8988T (cell line): ENCODE measurements at places on chromosomes 2 and 18.

GRCh38 chr2:219127037-219127635 is 33.5 kb downstream of the NHEJ1 start:
- no peak for DNase-seq

DNA sequence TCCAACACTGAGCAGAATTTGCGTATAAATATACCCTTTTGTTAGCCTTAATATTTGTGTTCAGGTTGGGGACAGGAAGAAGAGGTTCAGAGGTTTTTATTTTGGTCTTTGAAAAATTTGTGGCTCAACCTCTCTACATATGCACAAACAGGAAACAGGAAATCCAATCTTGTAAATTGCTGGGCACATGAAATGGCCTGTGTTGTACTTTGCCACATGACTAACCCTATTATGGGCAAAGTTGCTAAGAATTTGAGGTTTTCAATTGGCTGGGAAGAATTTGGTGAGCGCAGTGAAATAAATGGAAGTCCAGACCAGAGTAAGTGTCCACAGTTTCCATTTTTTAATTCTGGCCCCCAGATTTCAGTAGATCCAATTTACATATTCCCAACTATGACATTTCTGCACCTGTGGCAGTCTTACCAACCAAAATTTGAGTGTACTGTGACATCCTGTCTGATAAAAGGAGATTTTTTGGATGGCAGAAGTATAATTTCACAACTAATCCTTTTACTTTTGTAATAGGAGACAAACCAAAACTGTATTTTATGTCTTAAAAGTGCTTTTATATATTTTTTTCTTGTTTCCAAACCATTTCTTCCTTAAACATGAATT is 63.6 kb downstream of the COX7A2L start:
- no peak for DNase-seq

GRCh38 chr2:205660521-205661124 is 21.7 kb upstream of the NRP2 start:
- DNase-seq = no peak

DNA sequence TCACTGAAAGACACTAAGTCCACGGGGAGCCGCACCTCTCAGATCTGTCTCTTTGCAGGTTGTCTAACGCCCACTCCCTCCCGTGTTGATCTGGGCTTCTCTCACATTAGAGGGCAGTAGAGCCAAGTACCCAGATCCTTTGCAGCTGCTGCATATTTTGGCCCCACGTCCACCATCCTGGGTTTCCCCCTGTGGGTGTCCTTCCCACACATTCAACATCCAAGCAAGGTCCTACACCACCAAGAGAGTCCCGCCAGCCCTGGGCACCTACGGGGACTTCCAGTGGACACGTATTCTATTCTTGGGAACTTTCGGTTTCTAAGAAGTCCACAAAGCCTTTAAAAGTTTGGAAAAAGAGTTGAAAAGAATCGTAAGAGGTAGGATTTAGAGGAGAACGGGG is 116.6 kb downstream of the ATL2 start:
- DNase-seq = no peak

GRCh38 chr18:36389811-36390581 is 92.5 kb downstream of the FHOD3 start:
- no peak for DNase-seq

DNA sequence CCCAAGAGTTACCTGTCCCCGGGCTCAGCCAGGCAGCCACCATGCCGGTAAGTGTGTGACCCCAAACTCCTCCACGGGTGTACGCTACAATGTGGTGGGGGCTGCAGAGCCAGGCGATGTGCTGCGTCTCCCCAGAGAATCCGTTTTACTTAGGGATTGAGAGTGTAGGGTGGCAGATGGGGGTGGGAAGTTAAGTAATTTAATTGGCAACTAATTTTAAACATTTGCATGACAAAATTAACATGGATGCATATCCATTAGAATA is 26.6 kb upstream of the RPL31 start:
- no peak for DNase-seq

DNA sequence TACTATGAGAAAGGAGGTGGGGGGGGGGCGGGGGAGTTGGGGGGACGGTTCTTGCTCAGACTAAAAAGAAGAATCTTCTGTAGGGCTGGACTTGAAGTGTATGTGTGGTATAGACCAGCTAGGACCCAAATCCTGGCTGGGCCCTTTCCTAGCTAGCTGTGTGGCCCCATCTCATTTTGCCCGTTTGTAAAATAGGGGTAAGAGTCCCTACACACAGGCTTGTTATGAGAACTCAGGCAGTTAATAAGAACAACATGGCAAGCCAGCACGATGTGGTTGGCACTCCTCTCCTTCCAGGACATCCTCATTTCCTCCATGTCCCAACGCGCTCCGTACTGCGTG is 1.1 kb downstream of the EVA1A start:
- no peak for DNase-seq

DNA sequence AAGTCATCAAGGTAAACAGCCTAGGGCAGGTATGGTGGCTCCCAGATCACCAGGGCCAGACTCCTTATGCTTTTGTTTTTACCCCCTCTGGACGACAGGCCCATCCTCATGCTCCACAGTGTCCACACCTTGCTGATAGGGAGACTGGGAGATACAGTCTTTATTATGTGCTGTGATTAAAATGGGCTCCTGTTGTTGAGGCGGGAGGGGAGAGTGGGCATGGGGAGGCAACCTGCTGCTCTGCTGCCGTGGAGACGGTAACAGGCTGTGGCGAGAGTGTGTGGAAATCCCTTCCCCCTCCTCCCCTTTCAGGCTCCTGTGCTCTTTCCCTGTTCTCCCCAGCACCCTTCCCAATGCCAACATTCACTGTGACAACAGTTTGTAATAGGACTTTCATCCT is 38.2 kb upstream of the PNO1 start:
- DNase-seq = no peak

GRCh38 chr2:62216616-62217015 is 20.7 kb downstream of the B3GNT2 start:
- DNase-seq = no peak

DNA sequence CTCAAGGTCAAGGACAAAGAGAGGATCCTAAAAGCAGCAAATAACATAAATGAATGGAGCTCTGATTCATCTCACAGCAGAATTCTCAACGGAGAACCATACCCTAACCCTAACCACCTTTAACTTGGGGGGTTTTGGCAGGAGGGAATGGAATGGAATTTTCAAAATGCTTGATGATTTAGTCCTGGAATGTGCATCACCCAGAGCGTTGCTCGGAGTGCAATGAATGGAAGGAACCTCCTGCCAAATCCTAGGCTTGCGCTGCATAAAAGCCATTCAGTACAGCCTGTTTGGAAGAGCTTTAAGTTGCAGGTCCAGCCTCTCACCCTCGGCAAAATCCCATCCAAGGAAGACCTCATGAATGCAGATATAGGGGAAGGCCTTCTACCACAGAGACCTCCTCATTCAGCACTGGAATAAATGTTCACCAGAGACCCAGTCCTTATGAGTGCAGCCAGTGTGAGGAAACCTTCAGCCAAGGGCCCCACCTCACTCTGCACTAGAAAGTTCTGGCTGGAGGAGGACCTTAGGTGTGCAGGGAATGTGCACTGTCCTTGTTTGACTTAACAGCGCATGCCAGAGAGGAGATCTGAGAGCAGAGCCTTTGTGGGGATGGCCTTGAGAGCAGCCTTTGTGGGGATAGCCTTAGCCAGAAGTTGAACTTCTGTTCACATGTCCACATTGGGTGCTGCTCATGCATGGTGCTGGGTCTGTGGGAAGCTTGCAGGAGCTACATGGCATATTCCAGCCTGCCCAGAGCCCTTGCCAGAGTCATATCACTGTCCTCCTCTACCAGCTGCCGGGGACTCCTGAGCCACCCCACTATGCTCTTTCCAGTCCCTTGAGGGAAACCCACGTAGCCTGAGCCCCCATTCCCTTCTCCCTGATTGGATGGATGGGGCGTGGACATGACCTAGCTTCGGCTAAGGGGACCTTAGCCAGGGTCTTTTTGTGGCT is 30.5 kb downstream of the ASB1 start:
- DNase-seq = no peak

DNA sequence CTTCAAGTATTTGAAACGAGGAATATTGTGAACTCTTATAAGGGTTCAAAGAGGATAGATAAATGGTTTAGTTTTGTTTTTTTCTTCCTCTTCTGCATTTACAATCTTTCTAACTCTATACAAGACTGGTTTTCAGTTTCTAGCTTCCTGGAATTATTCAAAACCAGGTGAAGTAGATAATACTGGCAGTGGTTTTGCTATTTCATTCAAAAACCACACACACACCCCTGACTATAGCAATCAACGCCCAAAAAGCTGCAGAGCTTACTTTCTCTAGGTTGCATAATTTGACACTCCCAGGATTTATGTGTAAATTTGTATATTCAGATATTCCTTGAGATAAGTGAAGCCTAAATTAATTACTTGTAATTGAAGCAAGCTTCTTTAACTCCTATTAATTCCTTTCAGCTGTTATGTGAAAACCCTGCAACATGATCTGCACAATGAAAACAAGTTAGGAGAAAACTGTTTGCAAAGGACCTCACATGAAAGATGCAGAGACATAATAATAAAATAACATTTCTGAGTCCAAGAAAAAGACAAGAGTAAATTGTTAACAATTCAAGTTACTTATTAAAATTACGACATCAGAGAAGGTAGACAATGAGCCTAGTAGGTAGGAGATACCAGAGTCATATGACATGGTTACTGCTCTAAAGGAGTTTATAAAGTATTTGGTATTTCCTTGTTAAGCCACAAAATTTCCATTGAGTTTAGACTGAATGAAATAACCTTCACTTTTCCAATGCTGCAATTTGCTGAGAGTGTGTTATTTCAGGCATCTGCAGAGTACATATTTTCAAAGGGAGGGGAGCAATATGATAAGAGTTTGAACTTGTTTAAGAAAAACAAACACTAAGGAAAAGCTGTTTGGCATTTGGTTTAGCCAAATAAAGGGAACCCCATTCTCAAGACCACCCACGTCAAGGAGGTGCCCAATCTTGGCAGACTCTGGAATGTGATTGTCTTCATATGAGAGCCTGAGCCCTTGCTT is 1.6 kb upstream of the NFE2L2 start:
- no peak for DNase-seq

- no peak for DNase-seq
These were observed 148.2 kb upstream of the CYP1B1 start for GRCh38 chr2:38224181-38224580.
